ENCODE measurements at places on chromosomes 5 and 9. TPM values are rescaled to one million over a fixed set of nuclear protein-coding genes. Genes with fewer than 3 reads are reported as not detected.

Gene ZNF483
- 1.0 TPM for polyA plus RNA-seq

Gene ADAMTS2
- polyA plus RNA-seq = not detected

Gene GHR
- 0.03 TPM for polyA plus RNA-seq

Gene SPINK6
- 0.79 TPM for polyA plus RNA-seq

Gene GFI1B
- not detected for polyA plus RNA-seq

Gene SPATA31C1
- not detected for polyA plus RNA-seq
